ENCODE measurements at places on chromosomes 3 and 15. TPM values are rescaled to one million over a fixed set of nuclear protein-coding genes. Genes with fewer than 3 reads are reported as not detected.

- H3K4me1 ChIP-seq: no peaks in the 10 kb centered on the region
- H3K27ac ChIP-seq: no peak overlapping the region
- DNase-seq: no peak
- no peak overlapping the region for H3K4me3 ChIP-seq
Measured at GRCh38 chr3:168612671-168613070, 516.9 kb upstream of the GOLIM4 start.

PSMA4 gene
- total RNA-seq: 142 TPM

TMEM212 gene
- not detected for total RNA-seq

- no peaks in the 10 kb centered on the region for H3K36me3 ChIP-seq
- no peak for DNase-seq
- no peaks in the 10 kb centered on the region for H3K27me3 ChIP-seq
- H3K4me3 ChIP-seq: no peak overlapping the region
Measured at GRCh38 chr15:35460616-35461015, 85.3 kb downstream of the DPH6 start.

DNA sequence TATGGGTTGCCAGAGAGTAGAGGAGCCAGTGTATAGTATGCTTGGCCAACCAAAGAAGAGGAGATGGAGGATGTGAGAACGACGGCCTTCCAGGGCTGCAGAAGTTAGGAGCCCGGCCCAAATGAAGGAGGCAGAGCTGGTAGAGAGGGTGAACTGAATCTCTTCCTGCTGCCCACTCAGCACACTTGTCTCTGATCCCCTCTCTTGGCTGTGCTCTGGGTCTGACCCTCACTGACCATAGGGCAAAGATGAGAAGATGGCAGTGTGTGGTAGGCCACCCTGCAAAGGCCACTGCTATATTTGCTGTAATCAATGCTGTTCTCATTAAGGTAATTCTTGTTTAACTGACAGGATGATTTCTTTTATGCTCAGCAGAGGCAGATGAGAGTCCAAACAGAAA is 256.0 kb downstream of the OCA2 start:
- H3K4me3 ChIP-seq: no peak overlapping the region
- DNase-seq: no peak
- H3K36me3 ChIP-seq: no peaks in the 10 kb centered on the region
- H3K27me3 ChIP-seq: peaks cover under 1% of the 10 kb centered on the region

ZPLD1 gene
- total RNA-seq: not detected

CLDN18 gene
- not detected for total RNA-seq

DNA sequence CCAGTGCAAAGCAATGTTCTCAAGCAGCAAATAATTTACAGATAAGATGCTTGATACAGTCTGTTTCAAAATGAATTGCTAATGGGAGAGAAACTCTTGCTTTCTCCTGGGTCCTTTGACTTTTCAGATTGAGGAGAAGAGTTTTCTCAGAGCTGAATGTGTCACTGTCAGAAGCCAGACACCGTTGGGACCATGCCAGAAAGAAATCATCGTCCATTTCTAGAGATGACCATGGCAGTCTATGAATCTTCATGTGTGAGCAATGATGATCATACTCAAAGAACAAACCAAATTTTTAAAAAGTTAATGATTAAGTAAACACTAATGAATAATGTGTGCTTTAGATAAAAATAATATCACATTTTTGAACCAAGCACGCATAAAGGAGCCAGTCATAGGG is 77.6 kb downstream of the ZNF385D start:
- DNase-seq: no peak
- H3K4me1 ChIP-seq: no peaks in the 10 kb centered on the region
- no peak overlapping the region for H3K27ac ChIP-seq
- no peaks in the 10 kb centered on the region for H3K36me3 ChIP-seq

DNA sequence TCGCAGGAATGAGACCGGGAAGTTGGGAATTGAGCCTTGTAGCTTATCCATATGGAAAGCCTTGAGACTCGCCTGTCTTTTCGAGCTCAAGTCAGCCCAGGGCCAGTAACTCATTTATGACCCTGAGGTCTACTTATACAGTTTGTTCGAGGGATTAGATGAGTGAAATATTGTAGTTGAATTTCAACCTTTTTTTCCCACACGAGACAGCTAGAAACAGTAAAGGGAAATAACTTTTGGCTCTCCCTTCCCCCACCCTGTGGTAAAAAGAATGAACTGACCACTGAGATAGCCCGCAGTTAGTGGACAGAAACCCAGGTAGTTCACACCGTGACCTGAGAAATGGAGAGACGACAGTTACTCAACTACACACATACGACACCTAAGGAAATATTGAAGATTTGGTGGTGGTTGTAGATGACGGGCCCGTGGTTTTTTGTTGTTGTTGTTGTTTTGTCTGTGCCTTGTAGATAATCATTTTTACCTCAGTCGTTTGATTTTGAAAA is 841 bp downstream of the EIF3J start:
- peak overlapping the region; percentile 87 for H3K27ac ChIP-seq
- no peak for DNase-seq
- peak overlapping the region; percentile 91 for H3K4me3 ChIP-seq
- H3K36me3 ChIP-seq: peaks cover 13% of the 10 kb centered on the region
- no peaks in the 10 kb centered on the region for H3K27me3 ChIP-seq

DISP2 gene
- total RNA-seq: 0.35 TPM

DNA sequence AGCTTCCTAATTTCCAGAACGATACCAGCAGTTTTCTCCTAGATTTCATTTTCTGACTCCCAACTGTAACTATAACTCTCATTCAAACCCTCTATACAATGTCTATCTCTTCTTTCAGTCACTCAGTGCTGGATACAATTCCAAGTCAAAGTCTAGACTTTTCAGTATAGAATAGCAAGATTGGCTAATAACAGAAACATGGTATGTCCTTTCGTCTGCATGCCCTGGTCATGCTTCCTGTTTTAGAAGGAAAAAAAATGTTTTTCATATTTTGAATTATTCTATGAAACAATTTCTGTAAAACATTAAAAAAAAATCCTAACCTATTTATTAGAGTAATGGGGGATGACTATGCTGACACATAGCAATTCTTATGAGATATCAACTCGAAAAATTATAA is 180.0 kb downstream of the KCNAB1 start:
- no peaks in the 10 kb centered on the region for H3K36me3 ChIP-seq
- DNase-seq: no peak
- no peak overlapping the region for H3K4me3 ChIP-seq
- H3K4me1 ChIP-seq: no peaks in the 10 kb centered on the region
- no peak overlapping the region for H3K27ac ChIP-seq

- DNase-seq: peak; percentile 44
- H3K27ac ChIP-seq: no peak overlapping the region
- no peaks in the 10 kb centered on the region for H3K4me1 ChIP-seq
Measured at GRCh38 chr3:143674100-143674968, 173.9 kb downstream of the SLC9A9 start.
